ENCODE measurements at places on chromosomes 1 and 21.

- DNase-seq: no peak
Observed at GRCh38 chr21:43360441-43361126, 66.3 kb downstream of the SIK1 start.

DNA sequence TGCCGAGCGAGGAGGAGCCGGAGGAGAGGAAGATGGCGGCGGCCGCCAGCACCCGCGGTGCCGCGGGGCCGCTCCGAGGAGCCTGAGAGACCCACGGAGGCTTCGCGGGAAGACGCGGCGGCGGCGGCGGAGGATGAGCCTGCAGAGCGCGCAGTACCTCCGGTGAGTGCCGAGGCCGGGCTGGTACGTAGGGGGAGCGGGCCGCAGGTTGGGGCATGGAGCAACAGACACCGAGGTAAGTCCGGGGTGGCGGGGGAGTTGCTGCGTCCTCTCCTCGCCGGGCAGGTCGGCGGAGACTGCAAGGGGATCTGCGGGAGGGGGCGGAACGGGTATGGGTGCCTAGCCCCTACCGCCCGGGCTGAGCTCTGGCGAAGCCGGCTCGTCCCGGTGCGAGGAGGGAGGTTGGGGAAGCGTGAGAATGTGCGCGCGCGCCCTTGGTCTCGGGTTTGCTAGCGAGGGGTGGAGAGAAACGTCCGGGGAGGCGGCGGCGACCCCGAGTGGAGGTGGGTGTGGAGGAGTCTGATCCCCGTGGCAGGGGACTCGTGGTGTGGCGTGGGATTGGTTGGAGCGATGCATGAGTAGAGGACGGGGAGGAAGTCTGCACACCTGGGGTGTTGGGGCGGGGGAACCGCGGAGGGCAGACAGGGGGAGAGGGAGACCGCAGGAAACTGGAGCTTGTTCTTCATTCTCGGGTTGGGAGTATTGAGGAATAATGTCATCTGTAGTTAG, at the start of gene SMG7:
TSS of gene SMG7 (plus strand) at position 12 of the 729 bp plus-strand sequence. CDS start at position 134, 122 bp downstream.
- DNase-seq: peak; percentile 44

DNA sequence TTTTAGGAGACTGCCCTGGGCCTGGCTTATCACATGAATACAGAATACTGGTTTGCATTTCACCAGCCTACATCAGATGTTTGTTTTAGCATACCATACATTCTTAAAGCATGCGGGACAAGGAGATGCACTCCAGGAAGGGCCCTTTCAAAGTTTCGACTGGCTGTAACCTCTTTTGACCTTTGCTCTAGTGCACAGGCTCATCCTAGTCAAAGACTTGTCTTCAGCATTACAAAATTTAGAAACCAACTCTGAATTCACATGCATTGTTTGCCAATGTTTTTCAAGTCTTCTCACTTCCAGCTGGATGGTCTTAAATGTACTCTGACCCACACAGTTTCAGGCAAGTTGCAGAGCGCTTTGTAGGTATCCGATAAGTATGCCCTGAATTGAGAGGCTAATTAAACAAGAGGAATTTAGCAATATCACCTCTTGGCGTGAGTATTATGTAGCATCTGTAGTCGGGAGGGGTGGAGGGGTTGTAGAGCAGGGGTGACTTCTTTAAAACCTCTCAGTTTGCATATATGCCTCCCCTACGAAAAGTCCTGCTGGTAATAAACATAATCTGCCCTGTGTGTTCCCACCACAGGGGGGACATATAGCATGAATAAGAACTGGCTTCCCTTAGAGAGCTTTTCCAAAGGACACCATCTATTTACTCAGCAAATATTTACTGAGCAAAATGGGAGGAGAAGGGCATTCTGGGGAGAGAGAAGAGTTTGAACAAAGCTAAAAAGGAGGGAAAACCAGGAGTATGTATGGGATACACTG, 24.4 kb upstream of the AHCYL1 start:
- no peak for DNase-seq

- no peak for DNase-seq
Observed at GRCh38 chr1:53737648-53738204, 1.2 kb downstream of the GLIS1 start.

DNA sequence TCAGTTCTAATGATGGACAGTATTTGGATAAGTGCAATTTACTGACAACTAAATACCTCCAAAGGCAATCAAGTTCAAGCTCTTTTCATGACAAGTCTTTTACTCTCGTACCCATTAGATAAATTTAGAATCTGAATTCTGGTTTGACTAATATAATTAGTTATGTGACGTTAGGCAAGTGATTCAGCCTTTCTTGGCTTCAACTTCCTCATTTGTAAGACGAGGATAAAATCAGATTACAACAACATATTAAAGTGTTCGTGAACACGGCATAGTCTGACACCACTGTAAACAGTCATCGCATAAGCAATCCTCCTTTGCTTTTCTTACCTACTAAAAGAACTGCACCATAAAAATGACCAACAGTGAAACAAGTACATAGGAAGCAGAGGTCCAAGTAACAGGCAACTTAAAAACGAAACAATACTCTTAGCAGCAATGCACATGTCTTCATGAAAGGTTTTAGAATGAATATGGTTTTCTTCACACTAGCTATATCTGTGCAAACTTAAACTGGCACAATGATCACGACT, 25.7 kb downstream of the COA6 start:
- DNase-seq: no peak

DNA sequence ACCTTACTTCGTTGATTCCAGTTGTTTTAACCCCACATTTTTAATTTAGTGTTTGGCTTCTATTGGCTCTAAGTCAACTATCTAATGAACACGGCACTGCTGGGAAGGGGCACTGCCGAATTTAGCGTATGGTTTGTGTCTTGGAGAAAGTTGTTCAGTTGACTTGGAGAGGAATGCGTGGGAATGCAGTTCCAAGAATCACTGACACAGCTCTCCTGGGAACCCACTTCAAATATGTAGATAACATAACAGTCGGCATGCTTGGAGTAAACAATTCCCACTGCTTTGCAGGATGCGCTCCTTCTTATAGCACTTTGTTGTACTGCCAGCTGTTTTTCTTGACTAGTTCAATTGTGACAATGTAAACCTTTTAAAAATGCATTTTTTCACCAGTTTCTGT, 104.3 kb downstream of the RYR2 start:
- DNase-seq: no peak

Data from CD4-positive, alpha-beta T cell (primary cell).